Caco-2 (cell line): ENCODE measurements at places on chromosomes 2 and 18. TPM values are rescaled to one million over a fixed set of nuclear protein-coding genes. Genes with fewer than 3 reads are reported as not detected.

Gene CNDP2
- total RNA-seq = 95.1 and 113 TPM in 2 replicates

GRCh38 chr2:237392186-237392585, 21.8 kb downstream of the COL6A3 start:
- no peaks in the 10 kb centered on the region for H3K4me1 ChIP-seq
- no peaks in the 10 kb centered on the region for H3K36me3 ChIP-seq
- H3K4me3 ChIP-seq = no peak overlapping the region
- no peak for DNase-seq
- no peaks in the 10 kb centered on the region for H3K27me3 ChIP-seq

- H3K27me3 ChIP-seq = no peaks in the 10 kb centered on the region
- peak overlapping the region; percentile 97 for H3K27ac ChIP-seq
- H3K4me3 ChIP-seq = peak overlapping the region; percentile 94
- peaks cover 8% of the 10 kb centered on the region; the same call in 1 of the 2 replicates for H3K4me1 ChIP-seq
- no peaks in the 10 kb centered on the region for H3K36me3 ChIP-seq
- peak; percentile 41 for DNase-seq
These were observed 743 bp downstream of the HADHA start for GRCh38 chr2:26243470-26244308.

GRCh38 chr2:36960005-36960675, 6.2 kb downstream of the STRN start:
- H3K4me1 ChIP-seq = peaks cover 22% of the 10 kb centered on the region
- H3K27me3 ChIP-seq = no peaks in the 10 kb centered on the region
- no peak for DNase-seq
- no peak overlapping the region for H3K4me3 ChIP-seq

DNA sequence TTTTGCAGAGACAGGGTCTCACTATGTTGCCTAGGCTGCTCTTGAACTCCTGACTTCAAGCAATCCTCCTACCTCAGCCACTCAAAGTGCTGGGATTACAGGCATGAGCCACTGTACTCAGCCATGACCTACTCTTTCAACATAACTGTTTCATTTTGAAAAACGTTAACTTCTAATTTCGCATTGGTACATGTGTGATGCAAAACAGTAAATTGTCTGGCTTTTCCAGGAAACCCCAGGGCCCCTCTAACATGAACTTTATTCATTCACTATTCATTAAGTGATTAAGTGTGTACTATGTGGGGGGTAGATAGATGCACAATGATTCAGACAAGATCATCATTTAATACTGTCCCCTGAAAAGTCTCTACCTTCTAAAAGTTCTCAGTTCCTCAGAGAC, 364.9 kb downstream of the SS18 start:
- H3K4me3 ChIP-seq = no peak overlapping the region
- H3K27ac ChIP-seq = no peak overlapping the region
- H3K36me3 ChIP-seq = no peaks in the 10 kb centered on the region
